ENCODE measurements at places on chromosomes 4 and X.

GRCh38 chr4:139461022-139461628 is 7.2 kb downstream of the RAB33B start:
- no peak for DNase-seq

DNA sequence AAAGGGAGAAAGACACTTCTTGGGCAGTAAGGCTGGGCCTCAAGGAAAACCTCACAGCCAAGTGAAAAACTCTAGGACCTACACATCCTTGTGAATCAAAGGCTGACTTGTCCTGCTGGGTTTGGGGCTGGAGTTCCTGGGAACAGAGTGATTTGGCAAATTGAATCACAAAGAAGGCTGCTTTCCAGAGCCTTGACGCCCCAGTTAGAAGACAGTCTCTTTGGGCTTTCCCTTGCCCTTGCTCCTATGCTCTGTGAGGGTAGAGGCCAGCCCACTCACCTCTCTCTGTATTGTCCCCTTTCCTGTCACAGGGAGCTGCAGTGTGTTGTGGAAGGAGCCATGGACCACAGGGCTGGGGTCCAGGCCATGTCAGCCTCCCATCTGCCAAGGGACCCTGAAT is 9.6 kb downstream of the AMER1 start:
- DNase-seq = no peak

DNA sequence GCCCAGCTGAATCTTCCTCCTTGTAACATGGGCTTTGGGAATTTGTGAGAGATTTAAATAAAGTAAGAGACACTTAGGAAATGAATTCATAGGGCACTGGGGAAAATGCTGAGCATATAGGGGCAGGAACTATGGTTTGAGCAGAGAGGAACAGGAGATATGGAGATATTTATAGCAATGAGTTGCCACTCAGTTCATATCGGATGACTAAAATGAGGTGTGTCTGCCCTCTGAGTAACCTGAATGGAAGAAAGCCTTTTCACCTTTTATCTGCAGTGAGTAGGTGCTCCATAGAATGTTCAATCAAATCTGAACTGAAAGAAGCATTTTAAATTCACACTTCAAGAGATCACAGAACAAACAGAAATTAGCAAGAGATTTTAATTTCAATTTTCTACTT is 105.7 kb downstream of the CEP44 start:
- no peak for DNase-seq

DNA sequence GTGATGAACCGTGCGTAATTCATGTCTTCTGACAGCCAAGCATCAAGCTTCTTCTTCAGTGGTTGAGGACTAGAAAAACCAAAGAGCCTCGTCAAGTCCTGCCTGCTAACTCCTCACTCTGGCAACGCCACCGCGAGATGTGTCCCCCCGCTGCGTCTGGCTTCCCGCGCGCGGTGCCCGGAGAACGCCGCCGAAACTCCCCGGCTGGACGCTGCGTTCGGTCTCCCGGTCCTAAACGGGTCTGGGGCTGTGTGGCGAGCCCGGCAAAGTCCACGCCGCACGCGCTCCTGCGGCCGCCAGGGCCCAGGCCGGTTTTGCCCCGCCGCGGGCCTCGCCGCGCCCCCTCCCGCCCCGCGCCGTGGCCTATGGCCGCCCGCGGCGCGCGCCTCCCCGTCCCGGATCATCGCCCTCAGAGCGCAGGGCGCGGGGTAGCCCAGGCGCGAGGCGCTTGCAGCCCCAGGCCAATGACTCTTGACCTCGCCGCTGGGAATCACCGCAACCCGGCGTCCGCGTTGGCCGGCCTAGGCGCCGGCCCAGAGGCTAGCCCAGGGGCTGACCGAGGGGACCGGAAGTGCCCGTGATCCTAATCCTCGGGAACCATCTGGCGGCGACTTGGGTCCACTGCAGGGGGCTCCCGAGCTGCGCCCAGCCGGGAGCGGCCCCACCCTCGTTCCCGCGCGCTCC is at the start of gene AADAT:
AADAT (minus strand) TSS at position 289 of the 684 bp plus-strand sequence; CDS start at position 23, 266 bp downstream.
- DNase-seq = peak; percentile 89

DNA sequence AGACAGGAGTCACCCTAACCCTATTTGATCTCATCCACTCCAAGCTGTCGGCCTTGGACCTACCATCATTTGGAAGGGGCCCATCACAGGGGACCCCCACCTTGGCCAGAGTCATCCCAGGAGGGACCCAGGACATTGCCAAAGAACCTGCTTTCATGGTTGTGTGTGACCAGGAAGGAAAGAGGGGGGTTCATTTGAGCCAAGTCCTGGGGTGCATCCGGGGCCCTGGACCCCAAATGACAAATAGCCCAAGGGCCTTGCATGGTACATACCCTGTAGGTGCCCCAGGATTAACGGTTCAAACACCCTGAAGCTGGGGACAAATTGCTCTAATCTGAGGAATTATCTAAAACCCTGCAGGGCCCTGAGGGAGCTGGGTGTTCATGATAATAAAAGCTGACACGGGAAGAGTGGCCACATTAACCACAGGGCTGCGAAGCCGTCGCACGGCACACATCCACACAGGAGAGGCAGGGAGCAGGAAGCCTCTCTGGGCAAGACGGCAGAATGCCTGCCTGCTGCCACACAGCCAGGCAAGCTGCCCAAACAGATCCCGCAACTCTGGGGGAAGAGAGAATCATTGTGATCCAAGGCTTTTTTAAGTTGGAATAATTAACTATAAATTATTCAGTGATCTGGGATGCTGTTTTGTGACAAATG is 28.2 kb upstream of the PPP2R2C start:
- no peak for DNase-seq

All from left hindlimb (tissue), 1 donor.